ENCODE measurements at places on chromosomes 1 and 21. TPM values are rescaled to one million over a fixed set of nuclear protein-coding genes. Genes with fewer than 3 reads are reported as not detected.

DNA sequence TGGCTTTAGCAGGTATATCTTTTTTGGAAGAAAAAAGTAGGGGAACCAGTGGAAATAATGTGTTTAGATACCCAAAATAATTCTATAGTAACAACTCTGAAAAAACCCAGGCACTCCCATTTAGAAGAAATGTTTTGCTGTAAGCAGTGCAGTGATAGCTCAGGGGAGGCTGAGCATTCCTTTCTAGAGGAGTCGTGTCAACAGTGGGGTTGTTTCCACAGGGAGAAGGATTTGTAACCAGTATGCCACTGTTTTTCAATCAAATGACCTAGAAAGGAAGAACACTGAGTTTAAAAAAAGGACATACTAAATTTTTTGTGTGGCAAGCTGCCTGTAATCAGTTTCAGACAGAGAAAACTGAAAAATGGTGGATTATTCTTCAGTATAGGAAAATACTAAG, 2.4 kb downstream of the PGD start:
- no peak for DNase-seq

DNA sequence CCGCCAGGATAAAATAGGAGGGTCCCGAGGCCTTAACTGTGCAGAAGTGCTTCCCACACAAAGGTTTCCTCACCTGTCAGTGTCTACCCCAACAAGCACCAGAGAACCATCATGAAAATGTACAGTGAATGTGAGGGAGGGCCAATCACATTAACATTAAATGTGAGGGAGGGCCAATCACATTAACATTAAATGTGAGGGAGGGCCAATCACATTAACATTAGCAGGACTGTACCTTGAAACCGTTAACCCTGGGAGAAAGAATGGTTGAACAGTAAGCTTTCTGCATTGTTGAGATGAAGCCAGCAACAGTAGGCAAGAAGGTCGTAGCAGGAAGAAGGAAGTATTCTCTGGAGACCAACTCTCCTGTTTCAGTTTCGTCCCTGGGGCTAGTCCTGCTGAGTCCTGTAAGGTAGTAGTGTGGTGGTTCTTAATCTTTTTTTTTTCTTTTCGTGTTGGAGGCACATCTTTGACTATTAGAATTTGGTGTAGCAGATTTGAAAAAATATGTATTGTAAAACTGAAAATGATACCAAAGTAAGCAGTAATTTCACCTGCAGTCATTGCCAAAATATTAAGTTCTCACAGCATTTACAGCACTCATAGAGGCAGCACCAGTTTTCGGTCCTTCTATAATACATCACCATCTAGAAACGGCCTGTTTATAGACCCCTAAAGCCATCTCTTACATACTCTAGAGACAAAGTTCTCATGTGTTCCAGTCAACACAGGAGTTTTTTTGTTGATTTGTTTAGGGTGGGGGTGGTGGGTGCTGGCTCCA, 98.6 kb upstream of the PPP2R5A start:
- DNase-seq = no peak

- DNase-seq = no peak
Measured at GRCh38 chr1:30132602-30133286, 590.6 kb downstream of the MATN1 start.

DNA sequence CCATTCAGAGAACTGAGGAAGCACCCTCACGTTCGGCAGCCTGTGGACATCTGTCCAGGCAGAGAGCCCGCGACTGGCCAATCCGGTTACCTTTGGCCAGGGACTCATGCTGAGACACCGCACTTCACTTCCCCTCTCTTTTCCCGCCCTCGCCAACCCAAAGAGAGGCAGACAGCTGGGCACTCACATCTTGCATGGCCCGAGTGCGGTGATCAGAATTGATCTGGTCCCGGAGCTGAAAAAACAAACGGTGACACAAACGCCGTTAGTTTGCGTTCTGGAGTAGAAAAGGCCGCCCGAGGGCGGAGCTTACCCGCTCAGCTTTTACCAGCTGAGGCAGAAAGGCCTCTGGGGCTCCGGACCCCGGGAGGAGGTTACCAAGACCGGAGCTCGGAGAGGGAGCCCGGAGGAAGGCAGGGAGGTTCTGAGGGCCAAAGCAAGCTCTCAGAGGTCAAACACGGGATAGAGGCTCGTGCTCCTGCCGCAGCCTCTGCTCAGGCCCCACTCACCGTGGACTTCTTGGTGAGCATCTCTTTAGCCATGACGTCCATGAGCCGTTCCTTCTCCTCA, 376 bp downstream of the SF3A3 start:
- DNase-seq = no peak

- no peak for DNase-seq
Measured at GRCh38 chr1:192787914-192788585, 20.8 kb upstream of the RGS2 start.

DNA sequence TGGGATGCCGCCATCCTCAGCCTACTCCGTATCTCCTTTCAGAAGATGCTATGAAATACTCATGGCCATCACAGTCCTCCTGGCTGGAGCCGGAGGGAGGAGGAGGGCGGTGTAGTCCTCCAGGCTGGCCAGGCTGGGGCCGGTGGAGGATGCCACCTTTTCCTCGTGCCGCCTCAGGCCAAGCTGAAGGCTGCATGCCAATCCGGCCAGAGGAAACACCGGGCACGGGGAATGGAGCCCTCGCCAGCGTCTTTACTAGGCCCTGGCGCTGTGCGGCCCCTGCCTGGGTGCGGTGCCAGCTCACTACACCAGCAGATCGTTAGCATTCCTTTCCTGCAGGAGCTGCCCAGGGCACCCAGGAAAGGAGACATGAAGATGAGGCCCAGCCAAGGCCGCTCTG, 70.1 kb downstream of the CASZ1 start:
- DNase-seq = no peak

DNA sequence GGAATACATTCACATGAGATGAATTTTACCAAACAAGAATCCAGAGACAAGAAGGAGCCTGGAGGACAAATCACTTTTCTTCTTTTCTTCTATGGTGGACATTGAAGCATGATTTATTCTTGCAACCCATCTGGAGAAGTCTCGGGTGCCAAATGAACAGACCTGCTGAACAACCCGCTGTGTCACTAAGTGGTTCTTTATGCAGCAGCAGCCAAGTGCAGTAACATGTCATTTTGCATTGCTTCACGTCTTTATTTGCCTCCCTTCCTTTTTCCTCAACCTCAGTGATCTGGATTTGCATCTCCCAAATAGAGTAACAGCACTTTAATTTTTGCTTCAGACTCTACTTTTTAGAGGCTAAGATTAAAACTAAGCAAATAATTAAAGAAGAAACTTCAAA, 50.0 kb upstream of the TENT5C start:
- no peak for DNase-seq

- no peak for DNase-seq
Measured at GRCh38 chr1:15448877-15449462, 7.6 kb upstream of the CELA2A start.

DNA sequence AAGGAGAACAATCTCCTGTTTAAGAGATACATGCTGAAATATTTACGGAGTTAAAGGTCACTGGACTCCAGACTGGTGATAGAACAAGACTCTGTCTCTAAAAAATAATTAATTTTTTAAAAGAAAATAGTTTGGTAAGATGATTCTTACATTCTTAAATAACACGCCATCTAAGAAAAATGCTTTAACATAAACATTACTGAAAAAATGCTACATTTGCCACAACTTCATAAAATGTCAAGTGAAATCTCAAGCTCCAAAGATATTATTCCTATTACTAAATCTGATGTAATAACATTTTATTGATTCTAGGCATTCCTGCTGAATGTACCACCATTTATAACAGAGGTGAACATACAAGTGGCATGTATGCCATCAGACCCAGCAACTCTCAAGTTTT, 4.1 kb downstream of the ANGPTL3 start:
- no peak for DNase-seq

DNA sequence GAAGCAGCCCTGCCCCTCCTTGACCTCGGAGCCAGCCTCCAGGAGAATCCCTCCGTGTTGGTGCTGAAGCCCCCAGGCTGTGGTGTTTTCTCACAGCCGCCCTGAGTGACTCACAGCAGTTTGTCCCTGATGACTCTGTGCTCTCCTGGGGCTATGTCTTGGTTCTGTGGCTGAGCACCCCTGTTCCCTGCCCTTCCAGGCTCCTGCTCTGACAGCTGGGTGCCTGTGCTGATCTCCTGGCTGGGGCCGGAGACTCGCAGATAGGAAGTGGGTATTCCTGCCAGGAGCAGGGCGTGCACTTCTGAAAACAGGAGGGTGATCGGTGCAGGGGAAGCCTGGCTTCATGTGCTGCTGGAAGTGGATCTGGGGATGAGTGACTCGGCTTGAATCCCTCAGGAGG, 34.5 kb downstream of the POFUT2 start:
- DNase-seq = no peak

DNA sequence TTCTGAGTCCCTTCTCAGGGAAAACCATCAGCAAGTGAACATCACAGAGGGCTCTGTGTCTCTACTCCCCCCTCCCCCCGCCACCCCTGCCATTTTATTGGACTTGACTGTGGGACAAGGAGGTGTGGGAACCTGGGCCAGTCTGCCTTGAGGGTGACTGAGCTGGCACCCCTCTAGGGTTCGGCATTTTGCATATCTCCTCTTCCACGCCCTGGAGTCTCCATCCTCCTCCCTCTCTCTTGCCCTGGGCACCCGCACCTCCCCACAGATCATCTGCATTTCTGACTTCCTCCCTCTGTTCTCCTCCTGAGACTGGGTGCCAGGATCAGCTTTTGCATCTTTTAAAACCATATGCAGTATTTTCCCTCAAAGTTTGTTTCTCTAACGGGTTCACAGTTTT, 107.1 kb upstream of the ERRFI1 start:
- no peak for DNase-seq

Gene LYPLAL1
- total RNA-seq = 23.2 TPM

Gene NOTCH2NLA
- 62.9 TPM for total RNA-seq

Gene S100A1
- not detected for total RNA-seq

Gene INPP5B
- total RNA-seq = 40.8 TPM

Gene CRP
- not detected for total RNA-seq

Gene TMEM125
- not detected for total RNA-seq

Gene FAAH
- total RNA-seq = 8.9 TPM

Gene MX1
- total RNA-seq = 66.7 TPM
